ENCODE measurements at places on chromosomes 7 and 10.

GRCh38 chr10:71972746-71973695, 8.8 kb downstream of the CHST3 start:
- no peak for DNase-seq

DNA sequence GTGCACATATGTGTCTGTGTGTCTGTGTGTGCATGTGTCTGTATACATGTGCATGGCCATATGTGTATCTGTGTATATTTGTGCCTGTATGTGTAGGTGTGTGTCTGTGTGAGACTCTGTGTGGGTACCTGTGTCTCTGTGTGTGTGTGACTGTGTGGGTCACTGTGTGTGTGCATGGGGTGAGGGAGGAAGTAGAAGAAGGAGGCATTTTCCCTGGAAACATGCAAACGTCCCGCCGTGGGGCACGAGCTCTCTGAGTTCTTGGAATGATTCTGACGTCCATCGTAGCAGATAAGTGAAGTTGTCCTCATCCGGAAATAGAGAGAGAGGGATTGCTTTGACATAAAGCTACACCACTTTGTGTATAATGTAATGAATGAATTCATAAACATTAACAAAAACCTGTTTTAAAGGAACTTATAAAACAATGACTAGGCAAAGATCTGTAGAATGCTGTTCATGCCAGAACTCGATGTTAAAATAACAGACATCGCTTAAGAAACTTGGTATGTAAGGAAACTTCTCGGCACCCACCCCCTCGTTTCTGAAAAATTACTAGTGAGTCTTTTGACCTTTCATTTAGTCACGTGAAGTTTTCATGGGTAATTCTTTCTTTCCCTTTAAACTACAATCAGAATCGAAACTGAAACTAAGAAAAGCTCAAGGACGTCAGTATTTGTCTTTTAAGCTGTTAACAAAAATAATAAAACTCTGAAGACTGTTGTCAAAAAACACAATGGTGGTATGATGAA, 43.6 kb upstream of the KLF6 start:
- no peak for DNase-seq

DNA sequence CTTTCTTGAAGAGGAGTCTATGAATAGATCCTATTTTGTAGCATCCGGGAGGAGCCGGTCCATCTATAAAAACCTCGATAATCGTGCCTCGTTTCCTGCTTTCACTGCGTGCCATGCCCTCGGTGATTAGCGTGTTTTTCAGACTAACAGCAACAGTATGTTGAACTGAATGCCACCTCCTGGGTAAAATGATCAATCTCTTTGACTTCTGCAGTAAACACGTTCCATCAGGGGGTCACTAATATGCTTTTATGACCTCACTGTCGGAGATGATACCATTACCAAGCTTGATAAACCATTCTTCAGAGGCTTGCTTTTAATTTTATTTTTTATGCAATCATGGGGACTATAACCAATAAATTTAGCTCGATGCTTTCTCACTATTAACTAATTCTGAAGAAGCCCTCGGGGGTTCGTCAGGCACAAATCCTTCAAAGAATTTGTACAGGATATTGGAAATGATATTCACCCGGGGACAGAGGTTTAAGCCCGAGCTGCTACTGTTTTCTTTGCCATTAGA, 228.3 kb downstream of the ADARB2 start:
- no peak for DNase-seq

GRCh38 chr7:143047326-143047725, 4.8 kb upstream of the OR6V1 start:
- DNase-seq = no peak

GRCh38 chr7:98073047-98073446, 33.6 kb upstream of the LMTK2 start:
- peak; percentile 9 for DNase-seq

DNA sequence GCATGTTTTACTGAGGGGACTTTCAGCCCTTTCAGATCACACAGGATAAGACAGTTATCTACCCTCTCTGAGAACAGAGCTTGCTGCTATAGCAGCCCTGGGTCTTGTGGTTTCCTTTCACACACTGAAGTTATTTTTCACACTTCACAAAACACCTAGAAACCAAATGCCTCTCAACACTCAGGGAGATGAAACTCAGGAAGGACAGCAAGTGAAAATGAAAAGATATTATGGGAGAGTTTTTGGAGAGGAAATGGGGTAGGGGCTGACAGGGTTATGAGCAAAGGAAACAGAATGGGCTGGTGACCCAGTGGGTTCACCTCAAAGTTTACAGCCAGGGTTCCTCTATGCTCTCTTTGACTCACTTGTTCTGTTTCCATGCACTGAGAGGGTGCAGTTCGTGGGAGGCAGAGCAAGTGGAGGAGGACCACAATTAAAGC, 17.0 kb upstream of the GIMAP2 start:
- DNase-seq = no peak

- no peak for DNase-seq
Observed at GRCh38 chr7:156626220-156626895, 14.2 kb upstream of the RNF32 start.

GRCh38 chr10:86105640-86106039, 261.0 kb downstream of the GRID1 start:
- peak; percentile 38 for DNase-seq

DNA sequence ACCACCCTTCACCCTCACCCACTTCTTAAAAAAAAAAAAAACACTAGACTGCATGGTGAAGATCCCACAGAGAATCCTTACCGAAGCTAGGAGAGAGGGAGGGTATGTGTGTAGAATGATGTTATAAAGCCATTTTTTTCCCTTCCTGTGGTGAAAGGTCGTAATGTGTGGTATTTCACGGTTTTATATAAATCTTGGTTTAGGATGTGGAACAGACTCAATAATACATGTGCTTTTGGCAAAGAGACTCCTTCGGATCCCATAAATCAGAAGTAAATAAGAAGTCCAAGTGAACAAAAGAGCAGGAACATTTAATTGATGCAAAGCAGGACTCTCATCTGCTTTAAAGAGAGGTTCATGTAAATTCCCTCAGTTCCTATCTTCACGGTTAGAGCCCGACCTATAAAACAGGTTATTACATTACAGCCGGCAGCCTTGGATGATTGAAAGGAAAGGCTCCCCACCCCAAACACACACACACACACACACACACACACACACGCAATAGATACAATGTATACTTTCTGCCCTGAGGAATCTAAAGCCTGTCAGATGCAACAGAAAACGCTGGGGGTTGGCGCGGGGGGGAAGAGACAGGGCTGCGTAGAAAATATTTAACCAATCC, 8.8 kb downstream of the DLX5 start:
- no peak for DNase-seq

DNA sequence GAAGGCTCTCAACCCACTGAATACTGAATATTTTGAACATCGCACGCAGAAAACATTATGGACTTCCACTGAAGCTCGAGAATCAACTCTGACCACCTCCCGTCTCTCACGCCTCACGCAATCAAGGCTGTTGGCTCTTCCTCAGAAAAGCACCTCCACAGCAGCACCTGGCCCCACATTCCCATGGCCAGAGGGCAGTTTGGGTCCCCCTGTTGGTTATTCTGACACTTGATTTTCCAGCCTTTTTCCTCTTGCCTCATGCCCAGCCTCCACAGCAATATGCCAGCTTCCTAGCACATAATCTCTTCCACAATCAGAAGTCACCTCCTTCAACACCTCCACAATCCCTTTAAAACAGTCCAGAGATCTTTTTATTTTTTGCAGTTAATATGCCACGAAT, 55.9 kb downstream of the SVOPL start:
- DNase-seq = no peak

- DNase-seq = no peak
Observed at GRCh38 chr7:48411619-48412018, 240.4 kb downstream of the ABCA13 start.
